ENCODE measurements at places on chromosomes 7 and 10.

GRCh38 chr10:111207500-111207899 lies 130.7 kb downstream of the ADRA2A start:
- DNase-seq = no peak

GRCh38 chr7:16431646-16432424 lies 10.5 kb upstream of the CRPPA start:
- DNase-seq = no peak

GRCh38 chr10:77207828-77208185 lies 429.8 kb downstream of the KCNMA1 start:
- DNase-seq = no peak

GRCh38 chr10:121662945-121663917 lies 65.0 kb upstream of the FGFR2 start:
- no peak for DNase-seq

GRCh38 chr7:106609416-106609815 lies 51.5 kb downstream of the CCDC71L start:
- no peak for DNase-seq

GRCh38 chr10:88270871-88271713 lies 312.0 kb downstream of the RNLS start:
- DNase-seq = no peak

GRCh38 chr7:151382079-151382885 lies 27.6 kb downstream of the WDR86 start:
- DNase-seq = no peak

DNA sequence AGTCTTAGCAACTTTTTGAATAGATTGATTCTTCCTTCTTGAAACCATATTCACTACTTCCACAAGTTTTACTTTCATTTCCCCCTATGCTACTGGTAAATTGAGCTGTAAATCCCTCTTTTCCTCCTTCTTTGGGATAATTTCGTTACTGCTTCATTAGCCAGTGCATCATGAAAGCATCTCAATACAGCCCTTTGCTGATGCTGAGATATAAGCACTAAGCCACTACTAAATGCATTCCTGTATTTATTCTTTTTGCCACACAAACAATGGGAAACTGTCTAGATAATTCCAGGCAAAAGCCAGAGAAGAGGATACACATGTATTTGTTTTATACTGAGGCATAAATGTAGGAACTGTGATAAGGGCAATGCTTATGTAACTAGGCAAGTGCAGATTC lies 313.9 kb downstream of the NXPH1 start:
- no peak for DNase-seq

GRCh38 chr7:94481279-94481678 lies 28.3 kb upstream of the CASD1 start:
- no peak for DNase-seq

DNA sequence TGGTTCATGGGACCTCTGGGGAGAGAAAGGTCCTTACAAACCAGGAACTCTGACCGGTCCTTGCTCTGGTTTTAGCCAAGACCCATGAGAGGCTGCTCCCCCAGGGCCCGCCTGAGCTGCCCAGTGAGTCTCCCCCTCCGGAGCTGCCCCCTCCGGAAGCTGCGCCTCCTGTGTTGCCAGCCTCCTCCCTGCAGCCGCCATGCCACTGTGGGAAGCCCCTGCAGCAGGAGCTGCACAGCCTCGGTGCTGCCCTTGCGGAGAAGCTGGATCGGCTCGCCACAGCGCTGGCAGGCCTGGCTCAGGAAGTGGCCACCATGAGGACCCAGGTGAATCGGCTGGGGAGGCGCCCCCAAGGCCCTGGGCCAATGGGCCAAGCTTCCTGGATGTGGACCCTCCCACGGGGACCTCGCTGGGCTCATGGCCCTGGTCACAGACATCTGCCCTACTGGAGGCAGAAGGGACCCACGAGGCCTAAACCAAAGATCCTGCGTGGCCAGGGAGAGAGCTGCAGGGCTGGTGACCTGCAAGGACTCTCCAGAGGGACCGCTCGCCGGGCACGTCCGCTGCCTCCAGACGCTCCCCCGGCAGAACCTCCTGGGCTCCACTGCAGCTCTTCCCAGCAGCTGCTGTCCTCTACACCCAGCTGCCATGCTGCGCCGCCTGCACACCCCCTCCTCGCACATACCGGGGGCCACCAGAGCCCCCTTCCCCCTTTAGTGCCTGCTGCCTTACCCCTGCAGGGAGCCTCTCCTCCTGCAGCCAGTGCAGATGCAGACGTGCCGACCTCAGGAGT lies 40.1 kb downstream of the ZNF467 start:
- DNase-seq = no peak

GRCh38 chr7:149444287-149444686 lies 16.6 kb downstream of the ZNF777 start:
- no peak for DNase-seq

DNA sequence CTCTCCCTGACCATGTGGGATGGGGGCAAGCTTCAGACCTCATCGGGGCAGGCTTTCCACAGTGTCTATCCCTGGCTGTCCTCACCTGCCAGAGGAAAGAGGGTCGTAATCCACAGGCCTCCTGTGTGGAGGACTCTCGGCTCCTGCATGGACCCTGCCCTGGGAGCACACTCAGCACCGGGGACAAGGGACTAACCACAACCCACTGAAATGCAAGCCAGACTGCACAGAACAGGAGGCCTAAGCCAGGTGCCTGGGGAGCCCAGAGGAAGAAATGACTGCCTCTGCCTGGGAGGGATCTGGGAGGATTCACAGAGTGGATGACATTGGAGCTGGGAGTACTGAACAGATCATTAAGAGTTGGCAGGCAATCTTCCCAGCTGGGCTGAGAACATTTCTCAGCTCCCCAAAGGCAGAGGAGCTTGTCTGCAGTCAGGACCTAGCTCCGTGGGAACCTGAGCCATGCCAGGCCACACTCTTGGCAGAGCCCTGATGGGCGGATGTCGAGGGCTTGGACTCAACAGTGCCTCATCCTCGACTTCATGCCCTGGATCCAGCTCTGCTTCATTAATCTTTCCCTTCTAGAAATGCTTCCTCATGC lies 213.4 kb downstream of the USP6NL start:
- no peak for DNase-seq

DNA sequence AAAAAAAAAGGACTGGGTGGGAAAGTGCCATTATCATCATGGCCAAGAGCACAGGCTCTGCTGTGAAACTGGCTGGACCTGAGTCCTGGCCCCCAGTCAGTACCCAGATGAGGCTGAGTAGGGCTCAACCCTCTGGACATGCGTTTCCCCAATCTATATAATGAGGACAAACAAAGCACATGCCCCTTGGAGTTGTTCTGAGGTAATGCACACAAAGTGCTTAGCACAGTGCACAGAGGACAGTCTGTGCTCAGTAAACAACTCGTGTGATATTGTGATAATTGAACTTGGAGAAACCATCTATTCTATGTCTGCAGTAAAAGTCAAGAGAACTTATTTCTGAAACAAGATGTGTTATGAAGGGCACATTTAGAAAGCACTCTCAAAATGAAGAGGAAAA lies 138.8 kb downstream of the KCNMA1 start:
- no peak for DNase-seq

DNA sequence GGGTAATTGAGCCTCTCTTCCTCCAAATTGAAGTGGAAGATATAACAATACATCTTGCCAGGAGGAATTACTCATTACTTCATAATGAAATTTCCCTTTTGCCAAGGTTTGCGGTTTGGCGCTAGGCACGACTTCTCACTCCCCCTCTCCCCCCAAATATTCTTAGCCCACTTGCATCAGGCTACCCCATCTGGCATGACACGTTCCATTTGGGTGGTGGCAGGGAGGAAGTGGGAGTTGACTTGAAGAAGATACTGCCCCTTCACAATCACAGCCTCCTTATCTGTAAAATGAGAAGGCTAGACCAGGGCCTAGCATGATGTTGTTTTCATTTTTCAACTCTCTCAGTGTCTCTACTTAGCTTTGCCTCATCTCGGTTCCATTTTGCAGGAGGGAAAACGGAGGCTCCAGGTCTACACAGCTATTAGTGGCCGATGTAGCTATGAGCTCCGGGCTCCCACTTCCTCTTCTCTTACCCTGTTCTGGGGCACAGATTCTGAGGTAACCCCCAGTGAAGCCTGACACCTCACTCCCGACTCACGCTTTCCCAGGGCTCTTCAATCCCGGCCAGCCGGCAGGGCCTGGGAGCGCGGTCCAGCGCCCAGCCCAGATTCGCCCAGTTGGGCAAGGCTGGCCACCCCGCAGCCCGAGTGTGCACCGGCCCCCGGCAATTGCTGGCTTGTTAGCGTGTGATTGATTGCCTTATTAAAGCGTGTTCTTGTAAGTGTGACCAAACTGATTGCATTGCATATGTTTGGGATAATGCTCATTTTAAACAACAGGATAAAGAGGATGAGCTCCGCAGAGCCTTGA lies 6.5 kb downstream of the EVX1 start:
- no peak for DNase-seq

- no peak for DNase-seq
Observed at GRCh38 chr7:131112431-131112830, 215.2 kb upstream of the MKLN1 start.

DNA sequence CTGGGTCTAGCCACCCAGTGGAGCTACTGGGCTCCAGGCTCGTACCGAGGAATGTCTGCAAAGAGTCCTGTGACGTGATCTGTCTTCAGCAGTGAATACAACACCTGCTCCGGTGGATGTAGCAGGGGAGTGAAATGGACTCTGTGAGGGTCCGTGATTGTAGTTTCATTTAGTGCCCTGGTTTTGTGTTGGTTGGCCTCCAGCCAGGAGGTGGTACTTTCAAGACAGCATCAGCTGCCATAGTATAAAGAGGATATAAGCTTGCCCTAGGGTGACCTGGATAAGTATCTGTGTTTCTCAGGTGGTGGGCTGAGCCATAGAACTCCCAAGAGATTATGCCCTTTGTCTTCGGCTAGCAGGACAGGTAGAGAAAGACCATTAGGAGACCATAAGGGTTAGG lies 24.6 kb upstream of the WNT2 start:
- no peak for DNase-seq

DNA sequence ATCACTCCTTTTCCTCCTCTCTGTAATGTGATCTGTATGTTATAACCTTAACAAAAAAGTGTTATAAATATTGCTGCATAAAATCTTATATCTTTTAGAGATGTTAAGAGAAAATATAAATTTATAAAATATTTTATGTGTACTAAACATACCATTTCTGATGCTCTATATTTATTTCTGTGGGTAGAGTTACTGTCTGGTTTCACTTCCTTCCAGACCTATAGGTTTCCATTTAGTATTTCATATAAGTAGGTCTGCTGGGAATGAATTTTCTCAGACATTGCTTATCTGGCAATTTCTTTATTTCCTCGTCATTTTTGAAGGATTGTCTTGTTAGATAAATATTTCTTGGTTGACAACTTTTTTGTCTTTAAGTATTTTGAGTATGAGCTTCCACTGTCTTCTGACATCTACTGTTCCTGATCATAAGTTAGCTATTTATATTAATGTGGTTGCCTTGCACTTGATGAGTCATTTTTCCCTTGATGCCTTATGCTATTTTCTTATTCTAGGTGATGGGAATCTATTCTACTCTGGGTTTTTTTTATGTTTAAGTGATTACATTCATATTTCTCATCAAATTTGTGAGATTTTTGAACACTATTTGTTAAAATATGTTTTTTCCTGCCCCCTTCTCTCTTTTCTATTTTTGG lies 11.2 kb upstream of the THSD7A start:
- DNase-seq = no peak

GRCh38 chr10:30282221-30282620 lies 66.9 kb downstream of the MTPAP start:
- no peak for DNase-seq

DNA sequence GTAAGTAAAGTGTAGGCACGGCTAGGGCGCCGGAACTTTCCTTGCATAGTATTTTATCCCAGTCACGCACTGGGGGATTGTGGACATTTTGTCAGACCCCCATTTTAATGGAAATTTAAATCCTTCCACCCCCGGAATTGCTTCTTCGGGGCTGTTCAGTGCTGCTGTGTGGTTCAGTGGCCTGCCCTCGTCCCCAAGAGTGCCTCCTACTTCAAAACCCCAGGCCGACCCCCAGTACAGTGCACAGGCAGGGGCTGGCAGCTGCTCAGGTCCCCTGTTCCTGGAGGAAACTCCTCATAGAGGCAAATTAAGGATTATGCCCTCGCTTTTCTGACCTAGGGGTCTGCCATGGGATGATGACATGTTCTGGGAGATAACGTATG lies 94.5 kb downstream of the PTPRE start:
- no peak for DNase-seq

GRCh38 chr7:7706101-7706511 lies 12.3 kb downstream of the RPA3 start:
- no peak for DNase-seq

DNA sequence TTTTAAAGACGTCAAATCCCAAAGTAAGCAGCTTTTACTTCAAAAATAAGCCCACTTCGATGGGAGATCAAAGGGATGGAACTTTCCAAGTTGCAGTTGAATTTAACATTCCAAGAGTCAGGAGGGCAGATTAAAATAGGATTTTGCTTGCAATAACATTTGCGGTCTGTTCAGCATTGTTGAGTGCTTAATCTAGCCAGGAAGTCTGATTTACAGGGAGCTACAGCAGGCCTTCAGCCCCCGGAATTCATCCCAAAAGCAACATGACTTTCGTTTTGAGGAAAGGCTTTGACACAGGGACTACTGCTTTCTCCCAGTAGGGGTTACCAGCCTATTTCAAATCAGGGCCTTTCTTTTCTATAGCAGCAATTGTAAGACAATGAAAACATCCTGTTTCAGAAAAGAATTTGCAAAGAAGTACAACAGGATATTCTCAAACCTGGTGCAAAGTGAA lies 279.6 kb upstream of the PITRM1 start:
- DNase-seq = no peak

GRCh38 chr10:12941966-12942365 lies 59.5 kb downstream of the CCDC3 start:
- DNase-seq = no peak

DNA sequence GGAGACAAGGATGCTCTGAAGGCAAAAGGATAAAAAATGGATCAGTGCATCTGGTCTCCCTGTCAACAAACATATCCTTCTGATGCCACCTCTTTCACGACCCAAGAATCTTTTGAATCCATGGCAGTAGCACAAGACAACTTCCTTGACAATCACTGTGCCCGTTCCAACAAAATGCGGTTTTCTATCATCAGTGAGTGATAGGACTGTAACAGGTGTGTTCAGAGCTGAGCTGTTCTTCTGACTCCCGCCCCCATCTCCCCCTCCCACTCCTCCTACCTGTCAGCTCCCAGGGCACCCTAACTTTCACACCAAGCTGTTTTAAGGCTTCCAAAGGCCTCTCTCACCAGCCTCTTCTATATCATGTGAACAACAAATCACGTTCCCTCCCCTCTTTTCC lies 74.8 kb downstream of the PARD3 start:
- DNase-seq = no peak

DNA sequence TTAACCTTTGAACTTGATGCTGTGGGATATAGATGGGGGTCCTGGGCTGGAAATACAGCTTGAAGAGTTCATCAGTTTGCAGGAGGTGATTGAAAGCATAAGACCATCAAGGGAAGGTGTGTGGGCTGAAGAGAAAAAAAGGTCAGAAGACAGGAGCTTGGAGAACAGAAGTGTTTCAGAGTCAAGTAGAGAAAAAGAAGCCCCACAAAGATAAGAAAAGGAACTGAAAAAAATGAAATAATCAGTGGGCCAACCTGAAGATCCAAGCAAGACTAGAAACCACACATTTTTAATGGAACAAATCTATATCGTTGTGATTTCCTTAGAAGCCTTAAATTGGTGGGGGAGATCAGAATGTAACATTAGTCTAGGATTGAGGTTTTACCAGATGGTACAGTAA lies 22.5 kb downstream of the ZEB1 start:
- no peak for DNase-seq

- DNase-seq = no peak
Observed at GRCh38 chr7:15780271-15780670, 93.8 kb upstream of the MEOX2 start.

GRCh38 chr10:30902621-30903396 lies 128.9 kb downstream of the ZNF438 start:
- no peak for DNase-seq

Data from cerebellar nuclear complex (tissue), 1 donor.